ENCODE measurements at places on chromosomes 12 and 14.

DNA sequence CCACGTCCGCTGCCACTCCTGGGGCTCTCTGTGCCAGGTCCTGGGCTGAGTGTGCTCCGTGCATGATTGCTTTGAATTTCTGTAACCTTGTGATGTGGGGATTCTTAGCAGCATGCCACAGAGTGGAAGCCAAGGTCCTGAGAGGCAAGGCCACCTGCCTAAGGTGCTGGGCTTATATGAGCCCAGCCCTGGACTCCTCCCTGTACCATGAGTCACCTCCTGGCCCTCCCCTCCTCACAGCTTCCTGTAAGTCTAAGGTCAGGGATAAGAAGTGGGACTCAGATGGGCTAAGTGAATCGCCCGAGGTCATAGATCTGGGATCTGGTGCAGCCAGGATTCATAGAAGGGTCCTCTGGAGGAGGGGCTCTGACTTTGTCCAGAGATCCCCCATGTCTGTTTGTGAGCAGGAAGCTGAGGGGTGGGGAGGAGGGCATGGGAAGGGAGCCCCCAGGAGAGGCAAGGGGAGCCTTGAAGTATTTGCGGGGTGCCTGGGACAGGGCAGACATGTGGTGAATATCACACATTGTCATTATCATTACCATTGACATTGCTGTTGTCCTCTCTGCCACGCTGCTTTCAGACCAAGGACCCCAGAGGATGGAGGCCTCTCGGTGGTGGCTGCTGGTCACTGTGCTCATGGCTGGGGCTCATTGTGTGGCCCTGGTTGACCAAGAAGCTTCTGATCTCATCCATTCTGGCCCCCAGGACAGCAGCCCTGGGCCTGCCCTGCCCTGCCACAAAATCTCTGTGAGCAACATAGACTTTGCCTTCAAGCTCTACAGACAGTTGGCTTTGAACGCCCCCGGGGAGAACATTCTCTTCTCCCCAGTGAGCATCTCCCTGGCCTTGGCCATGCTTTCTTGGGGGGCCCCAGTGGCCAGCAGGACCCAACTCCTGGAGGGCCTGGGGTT, 28.8 kb downstream of the SERPINA3 start:
- no peak for DNase-seq

GRCh38 chr12:92762773-92763172, 60.0 kb downstream of the PLEKHG7 start:
- DNase-seq: no peak

DNA sequence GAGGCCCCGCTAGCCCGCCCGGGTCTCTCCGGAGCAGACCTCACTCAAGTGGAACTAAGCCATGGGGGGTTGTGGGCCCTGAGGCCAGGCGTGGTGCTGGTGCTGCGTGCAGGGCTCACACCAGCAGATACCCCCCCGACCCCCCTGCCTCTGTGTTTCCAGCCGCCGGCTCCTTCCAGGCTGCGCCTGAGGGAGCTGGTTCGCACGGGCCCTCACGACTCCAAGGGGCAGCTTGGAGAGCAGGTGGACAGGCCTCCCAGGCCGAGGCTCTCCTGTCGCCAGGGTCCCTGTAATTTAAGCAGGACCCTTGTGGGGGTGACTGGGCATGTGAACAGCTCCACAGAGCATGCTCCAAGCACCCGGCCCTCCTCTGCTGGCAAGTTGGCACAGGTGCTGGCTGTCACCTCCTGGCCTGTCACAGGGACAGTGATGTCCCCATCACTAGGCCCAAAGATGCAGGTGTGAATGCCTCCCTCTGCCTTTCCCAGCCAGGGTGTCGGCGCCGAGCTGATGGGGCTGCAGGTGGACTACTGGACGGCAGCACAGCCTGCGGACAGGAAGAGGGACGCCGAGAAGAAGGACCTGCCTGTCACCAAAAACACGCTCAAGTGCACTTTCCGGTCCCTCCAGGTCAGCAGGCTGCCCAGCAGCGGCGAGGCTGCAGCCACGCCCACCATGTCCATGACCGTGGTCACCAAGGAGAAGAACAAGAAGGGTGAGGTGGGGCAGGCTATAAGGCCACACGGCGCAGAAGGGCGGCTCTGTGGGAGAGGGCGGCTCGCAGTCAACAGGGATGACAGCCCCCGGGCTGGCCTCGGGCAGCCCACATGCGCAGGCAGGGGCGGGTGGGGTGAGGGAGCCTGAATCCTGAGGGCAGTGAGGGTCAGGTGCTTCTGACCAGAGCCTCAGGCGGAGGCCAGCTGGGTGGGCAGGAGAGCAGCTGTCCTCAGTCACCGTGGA, 5.9 kb upstream of the TEX22 start:
- DNase-seq: no peak

DNA sequence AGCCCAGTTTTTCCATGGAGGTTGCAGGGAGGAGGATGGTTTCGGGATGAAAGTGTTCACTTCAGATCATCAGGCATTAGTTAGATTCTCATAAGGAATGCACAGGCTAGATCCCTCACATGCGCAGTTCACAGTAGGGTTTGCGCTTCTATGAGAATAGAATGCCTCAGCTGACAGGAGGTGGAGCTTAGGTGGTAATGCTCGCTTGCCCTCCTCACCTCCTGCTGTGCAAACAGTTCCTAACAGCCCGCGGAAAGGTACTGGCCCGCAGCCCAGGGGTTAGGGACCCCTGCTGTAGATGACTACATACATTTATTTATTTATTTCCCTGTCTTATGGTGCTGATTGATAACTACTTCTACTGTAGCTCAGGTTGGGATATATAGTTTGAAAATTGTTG, 93.2 kb downstream of the FBXO33 start:
- DNase-seq: no peak

- DNase-seq: peak; percentile 29
These were observed 3.9 kb downstream of the CTDSP2 start for GRCh38 chr12:57842342-57843294.

GRCh38 chr14:56543436-56543835, 36.2 kb upstream of the TMEM260 start:
- no peak for DNase-seq

GRCh38 chr12:89529738-89530137, 3.9 kb upstream of the POC1B start:
- DNase-seq: peak; percentile 67

- no peak for DNase-seq
These were observed 35.1 kb downstream of the EIF2S3B start for GRCh38 chr12:10540776-10541205.

GRCh38 chr12:64268409-64268808, 46.3 kb upstream of the KICS2 start:
- no peak for DNase-seq

DNA sequence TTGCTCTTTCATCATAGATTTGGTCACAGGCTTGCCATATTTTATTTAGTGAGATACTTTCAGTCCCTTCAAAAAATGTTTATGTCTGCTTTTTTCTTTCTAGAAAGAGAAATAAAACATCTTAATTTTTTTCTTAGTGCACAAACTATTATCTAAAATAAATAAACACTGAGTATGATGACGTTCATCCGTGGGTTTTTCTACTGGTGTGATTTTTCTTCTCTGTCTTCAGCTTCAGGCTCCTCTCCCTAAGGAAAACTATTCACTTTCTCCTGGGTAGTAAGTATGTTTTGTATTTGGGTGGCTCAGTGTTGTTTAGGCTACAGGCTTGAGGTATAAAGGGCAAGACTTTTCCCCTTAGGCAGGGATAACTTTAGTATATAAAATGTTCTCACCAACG, 154.7 kb downstream of the DACT1 start:
- peak; percentile 49 for DNase-seq

Data from IMR-90 (cell line).